H9 (cell line): ENCODE measurements at places on chromosomes 13 and 19.
A peak's percentile ranks its signal among the peaks of the same experiment; 100 is the strongest.

DNA sequence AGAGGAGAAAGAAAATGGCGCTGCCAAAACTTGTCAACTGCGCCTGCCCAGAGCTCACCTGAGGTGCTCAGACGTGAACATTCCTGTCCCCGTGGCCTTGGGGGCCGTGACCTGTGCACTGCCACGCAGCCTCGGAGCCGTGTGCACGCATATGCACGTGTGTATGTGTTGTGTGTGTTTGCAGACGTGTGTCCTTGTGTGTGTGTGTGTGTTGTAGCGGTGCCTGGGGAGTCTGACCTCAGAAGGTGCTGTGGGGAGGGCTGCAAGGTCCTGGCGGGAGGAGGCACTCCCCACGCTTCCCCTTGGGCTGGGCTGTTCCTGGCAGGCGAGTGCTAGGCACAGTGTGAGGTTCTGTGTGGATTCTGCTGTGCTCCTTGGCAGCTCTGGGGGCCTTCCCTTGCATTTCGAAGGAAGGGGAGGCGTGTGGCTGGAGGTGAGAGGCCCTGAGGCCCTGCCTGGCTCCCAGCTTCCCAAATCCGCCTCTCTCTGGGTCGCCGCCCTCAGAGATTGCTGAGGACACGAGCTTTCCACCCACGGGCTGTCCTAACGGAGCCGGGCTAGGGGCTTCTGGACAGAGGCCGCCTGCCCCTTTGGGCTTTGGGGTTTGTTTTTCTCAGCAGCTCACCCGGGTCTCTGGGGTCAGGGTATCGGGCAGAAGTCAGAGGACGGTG is 4.5 kb downstream of the BSG start:
- no peak for DNase-seq

DNA sequence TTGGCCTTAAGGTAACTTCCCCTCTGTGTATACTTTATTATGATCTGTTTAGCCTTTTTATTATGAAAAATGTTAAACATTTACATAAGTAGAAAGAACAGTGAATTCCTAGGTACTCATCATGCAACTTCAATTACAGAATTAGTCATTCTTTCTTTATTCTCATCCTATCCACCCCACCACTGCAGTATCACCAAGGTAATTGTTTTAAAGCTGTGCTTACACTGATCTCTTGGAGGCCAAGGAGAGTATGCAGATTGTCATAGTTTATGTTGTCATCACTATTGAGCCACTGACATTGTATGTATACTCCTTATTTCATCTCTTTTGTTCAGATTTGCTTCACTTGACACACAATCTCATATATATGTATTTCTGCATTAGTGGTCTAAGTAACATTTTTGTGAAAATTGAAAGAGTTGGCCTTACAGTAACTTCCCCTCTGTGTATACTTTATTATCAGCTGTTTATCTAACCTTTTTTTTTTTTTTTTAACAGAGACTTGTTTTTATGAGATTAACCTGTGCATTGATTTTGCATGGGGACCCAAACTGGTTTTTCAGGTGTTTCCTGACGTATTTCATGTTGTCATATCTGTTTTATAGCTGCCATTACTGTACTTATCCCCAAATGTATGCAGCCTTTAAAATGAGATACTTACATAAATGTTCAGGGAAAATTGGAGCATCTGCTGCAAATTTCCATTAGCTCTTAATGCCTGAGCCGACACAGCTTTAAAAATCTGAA is 4.5 kb downstream of the ZNF507 start:
- DNase-seq, result no peak

DNA sequence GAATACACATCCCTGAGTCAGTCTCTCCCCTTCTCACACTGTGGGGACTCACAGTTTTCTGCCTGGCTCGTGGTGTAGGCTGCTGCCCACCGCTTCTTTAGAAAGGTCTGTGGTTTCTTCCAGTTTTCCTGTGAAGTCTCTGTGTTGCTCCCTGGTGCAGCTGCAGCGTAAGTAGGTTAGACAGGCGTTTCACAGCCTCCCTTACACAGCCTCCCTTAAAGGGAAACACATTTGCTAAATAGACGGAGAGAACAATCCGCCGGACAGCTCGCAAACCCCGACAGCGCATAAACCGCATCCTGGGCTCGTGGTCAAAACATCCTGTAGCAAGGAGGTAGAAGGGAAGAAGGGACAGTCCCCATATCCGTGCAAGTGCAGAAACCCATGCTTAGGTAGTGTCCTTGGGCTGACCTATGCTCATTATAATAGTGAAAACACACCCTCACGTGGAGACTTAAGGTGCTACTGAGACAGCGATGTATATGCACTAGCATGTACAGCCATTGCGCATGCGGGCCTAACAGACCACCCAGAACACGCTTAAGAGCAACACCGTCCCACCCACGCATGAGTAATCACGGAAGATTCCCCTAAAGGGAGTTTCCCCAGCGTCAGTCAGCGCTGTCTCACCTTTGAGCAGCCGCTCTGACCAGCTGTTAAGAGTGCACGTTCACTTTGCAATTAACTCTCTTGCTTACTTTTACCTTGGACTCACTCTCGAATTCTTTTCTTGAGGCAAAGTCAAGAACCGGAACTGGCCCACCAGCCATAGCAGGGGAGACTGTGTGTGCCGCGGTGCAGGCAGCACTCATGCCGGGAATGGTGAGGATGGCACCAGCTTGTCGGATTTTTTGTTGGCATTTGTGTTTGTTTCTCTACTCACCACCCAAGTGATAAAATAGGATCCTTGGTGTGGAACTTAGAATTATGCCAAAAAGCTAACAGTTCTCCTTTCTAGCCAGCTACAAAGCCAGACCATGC is 16.6 kb downstream of the SIGLEC8 start:
- DNase-seq, result no peak

GRCh38 chr13:111099290-111099689 is 15.8 kb upstream of the ARHGEF7 start:
- DNase-seq, result no peak

GRCh38 chr19:459724-460511 is 915 bp downstream of the SHC2 start:
- peak; percentile 61 for DNase-seq

DNA sequence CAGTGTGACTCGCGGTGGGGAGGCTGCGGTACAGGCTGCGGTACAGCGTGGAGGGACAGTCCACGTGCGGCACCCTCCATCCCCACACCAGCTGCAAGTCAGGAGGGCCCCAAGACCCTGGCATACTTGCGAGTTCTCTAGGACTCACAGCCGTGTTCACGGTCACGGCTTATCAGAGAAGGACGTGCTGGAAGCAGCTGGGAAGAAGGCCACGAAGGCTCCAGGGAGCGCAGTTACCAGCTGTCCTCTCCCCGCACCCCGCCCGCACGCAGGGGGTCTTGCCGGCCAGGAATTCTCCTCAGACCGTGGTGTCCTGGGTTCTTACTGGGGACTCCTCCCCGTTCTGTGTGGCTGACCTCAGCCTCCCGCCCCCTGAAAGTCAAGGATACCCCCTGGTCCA is 6.2 kb downstream of the ZNF444 start:
- no peak for DNase-seq

- DNase-seq, result peak; percentile 37
Observed at GRCh38 chr13:40664350-40665125, 1.9 kb downstream of the FOXO1 start.

GRCh38 chr13:74683411-74683810 is 549.2 kb upstream of the KLF12 start:
- DNase-seq, result no peak

DNA sequence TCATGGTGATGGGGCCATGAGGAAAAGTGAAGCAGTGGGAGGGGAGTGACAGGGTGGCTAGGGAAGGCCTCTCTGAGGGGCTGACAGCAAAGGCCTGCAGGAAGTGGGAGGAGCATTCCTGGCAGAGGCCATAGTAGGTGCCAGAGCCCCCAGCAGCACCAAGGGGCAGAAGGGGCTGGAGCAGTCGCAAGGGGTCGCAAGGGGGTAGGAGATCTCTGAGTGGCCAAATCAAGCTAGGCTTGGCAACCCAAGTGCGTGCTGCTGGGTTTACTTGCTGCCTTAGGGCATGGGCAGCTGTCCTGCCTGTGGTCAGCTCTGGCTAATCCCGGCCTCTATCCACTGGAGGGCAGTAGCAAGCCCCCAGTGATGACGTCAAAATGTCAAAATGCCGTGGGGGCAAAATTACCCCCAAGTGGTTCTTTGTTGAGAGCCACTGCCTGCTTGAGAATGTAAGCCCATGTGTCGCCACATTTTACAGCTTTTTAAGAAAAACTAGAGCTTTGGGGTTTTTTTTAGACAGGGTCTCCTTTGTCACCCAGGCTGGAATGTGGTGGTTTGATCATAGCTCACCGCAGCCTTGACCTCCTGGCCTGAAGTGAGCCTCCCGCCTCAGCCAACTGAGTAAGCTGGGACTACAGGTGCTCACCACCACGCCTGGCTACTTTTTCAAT is 11.8 kb downstream of the CCDC97 start:
- peak; percentile 92 for DNase-seq

GRCh38 chr13:30580852-30581502 is 36.7 kb upstream of the USPL1 start:
- no peak for DNase-seq

DNA sequence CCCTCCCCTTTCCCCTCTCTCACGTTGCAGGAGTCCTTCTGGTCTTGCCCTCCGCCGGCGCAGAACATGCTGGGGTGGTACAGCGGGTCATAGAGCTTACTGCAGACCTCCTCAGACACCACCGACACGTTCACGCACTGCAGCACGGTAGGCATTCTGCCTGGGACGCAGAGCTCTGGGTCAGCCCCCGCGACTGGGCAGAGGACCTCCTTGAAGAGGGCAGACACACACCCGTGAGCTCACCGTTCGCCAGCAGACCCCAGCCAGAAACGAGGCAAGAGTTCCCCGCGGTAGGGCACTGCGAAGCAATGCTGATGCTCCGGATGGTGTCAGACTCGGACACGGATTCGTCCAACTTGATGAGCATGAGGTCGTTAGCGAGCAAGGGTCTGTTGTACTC is 2.9 kb downstream of the KLK4 start:
- DNase-seq, result no peak

- DNase-seq, result no peak
Observed at GRCh38 chr13:30133996-30134395, 173.4 kb downstream of the KATNAL1 start.
